ENCODE measurements at places on chromosomes 3 and 15.

- DNase-seq: no peak
Measured at GRCh38 chr3:17865631-17866030, 123.2 kb upstream of the TBC1D5 start.

GRCh38 chr15:76285241-76285825 is 25.9 kb downstream of the ETFA start:
- peak; percentile 4 for DNase-seq

GRCh38 chr3:48928679-48929078 is 10.0 kb downstream of the ARIH2 start:
- DNase-seq: no peak

DNA sequence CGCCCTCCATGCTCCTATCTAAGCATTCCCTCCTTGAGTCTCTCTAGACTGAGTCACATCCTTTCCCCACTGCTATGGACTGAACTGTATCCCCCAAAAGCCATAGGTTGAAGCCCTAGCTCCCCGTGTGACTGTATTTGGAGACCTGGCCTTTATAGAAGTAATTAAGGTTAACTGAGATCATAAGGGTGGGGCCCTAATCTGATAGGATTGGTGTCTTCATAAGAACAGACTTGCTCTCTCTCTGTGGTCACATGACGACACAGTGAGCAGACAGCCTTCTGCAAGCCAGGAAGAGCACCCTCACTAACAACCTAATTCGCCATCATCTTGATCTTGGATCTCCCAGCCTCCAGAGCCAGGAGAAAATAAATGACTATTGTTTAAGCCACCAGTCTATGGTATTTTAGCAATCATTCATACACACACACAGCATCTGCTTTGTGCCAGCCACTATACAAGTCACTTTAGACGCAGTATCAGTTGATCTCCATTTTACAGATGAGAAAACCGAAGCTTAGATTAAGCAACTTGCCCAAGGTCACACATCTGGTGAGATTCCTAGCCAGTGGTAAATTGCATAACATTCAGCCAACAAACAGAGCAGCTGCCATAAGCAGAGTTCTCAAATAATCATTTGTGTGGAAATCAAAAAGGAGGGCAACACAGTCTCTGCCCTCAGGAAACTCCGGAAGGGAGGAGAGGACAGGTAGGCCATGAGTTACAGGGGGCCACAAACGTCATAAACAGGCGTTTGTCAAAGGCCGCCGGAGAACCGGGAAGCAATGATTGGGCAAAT is 66.3 kb upstream of the HES1 start:
- DNase-seq: no peak

DNA sequence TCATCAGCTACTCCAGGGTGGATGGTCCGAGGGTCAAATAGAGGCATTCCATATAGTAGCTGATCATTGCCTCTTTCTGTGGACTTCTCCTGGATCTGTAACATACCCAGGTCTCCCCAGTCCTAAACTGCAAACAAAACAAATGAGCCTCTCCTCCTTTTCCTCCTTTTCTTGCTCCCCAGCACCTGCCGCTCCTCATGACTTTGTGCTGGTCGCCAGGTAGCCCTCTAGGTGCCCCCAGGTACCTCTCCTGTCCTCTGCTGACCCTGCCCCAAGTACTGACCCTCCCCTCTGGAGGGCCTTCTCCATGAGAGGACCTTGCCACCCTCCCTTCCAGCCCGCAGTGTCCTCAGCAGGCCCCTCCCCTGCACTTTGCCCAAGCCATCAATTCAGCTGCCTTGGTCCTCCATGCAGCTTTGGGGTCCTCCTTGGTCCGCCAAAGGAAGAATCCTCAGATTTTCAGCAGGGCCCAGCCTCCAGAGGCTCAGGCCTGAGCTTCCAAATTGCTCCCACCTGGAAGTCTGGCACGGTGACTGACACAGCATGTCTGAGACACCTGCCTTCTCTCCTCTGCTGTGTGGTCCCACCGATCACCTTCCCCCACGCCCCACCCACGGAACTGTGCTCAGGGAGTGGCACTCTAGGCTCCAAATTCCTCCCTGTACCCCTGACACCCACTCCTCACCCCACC is 111.0 kb downstream of the LRRK1 start:
- no peak for DNase-seq

DNA sequence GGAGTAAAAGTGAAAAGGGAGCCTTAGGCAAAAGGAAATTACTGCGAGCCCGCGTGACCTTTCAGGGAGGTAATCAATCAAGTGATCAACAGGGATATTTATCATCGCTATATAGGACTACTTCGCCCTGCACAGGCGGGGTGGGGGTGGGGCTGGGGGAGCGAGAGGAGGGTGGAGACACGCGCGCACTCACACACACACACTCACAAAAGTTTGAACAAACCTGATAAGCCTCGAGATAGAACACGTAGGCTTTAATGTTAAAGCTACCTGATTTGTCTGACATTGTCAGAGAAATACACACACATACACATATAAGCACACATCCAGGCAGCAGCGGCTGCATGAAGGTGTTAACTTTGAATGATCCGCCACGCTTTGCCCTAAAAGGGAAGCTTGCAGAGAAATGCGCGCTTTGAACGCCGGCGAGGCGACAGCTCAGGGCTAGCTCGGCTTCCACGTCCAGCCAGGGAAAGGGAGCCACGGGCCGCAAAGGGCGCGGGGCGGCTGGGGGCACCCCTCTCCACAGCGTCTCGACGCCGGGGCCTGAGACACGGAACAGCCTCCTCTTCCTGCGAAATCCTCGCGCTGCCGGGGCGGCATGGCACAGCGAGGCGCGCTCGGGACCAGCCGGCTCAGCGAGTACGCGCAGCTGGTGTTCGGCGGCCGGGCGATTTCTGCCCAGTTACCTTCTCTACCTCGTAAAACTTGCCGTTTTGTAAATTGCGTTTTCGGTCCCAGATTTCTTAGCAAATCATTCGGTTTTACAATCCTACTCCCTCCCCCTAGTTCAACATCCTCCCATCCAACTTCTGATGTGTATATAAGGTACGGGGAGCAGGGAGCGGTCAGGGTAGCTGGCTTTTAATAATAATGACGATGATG is 4.8 kb upstream of the MECOM start:
- peak; percentile 4 for DNase-seq

DNA sequence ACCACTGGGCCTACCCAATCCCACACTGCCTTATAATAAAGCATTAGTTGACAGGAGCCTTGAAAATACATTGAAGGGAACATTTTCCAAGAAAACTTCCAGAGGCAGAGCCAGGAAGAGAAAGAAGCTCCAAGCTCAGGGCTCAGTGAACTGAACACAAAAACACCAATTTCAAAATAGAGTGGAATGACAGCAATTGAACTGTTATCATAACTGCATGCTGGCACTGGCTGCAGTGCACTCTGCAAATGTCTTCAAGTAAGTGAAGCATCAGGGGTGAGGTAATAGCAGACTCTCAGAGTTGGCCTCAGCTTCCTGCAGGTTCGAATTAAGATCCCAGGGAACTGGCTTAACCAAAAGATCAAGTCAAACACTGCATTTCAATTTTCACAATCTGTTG is 388.0 kb upstream of the WNT5A start:
- DNase-seq: no peak

DNA sequence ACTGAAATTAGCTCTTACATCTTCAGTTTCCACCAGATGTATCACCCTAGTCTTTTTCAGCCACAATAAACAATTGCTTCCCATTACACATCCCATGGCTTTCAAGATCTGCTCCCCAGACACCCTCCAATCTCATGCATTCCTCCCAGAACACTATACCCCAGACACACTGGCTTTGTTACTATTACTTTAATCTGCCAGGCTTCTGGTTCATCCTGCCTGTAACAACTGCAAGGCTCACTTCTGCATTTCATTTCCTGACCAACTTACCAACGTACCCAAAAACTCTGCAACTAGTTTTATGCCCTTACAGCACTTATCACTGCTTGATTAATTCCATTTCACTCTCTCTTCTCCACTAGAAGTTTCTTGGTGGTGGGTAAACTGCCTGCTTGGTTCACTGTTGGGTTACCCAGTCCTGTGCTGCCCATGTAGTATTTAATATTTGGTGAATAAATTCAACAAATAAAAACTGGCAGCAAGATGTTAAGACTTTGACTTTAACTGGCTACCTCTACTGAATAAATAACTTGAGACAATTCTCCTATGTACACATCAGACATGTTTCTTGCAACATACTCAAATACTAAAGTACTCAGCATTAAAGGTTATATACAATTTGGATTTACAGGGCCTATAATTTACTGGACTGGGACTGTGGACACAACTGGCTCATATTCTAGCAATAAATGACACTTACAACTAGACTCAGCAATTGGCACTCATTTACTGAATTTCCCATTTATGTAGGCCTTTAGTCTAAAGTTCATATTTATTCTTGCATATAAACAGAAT is 2.7 kb downstream of the RPL22L1 start:
- no peak for DNase-seq

DNA sequence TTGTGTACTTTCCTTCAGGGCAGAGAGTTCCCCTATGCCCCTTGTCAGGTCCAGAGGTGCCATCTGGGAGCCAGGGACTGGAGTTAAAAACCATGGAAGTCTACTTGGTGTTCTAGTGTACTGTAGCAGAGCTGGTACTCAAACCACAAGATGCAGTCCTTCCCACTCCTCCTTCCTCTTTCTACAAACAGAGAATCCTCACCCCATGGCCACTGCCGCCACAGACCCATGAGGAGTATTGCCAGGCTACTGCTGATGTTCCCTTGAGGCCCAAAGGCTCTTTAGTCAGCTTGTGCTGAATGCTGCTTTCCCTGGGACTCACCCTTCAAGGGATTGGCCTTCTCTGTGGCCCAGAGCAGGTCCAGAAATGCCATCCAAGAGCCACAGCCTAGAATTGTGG is 229.2 kb upstream of the ZPLD1 start:
- DNase-seq: no peak

- DNase-seq: no peak
Measured at GRCh38 chr15:22778796-22779195, 7.6 kb upstream of the NIPA1 start.

DNA sequence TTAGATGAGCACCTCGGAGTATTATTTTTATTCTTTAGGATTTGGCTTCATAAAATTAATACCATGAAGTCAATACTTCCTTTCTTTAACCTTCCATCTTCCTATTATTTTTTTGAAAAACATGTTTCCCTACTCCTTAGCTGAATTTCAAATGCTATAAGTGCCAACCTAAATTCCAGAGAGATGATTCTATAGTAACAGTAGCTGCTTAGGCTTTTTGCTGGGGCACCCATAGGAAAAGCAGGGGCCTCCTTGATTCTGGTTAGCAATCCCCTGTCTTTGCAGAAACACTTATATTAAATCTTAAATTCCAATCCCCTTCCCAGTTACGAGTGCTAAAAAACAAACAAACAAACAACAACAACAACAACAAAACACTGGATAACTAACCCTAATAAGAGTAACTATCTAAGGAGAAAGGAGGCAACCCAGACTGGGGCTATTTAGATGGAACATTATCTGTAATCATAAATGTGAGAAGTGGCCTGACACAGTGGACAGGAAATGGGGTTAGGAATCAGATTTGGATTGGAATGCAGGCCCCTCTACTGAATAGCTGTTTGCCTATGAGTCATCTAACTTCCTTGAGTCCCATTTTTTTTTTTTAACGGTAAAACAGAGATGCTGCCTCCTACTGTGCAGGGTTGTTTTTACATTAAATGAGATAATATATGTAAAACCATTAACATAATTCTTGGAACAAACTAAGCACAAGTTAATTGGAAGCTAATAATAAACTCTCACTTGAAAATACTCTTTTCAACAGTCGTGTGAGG is 148.1 kb downstream of the WDR72 start:
- no peak for DNase-seq

DNA sequence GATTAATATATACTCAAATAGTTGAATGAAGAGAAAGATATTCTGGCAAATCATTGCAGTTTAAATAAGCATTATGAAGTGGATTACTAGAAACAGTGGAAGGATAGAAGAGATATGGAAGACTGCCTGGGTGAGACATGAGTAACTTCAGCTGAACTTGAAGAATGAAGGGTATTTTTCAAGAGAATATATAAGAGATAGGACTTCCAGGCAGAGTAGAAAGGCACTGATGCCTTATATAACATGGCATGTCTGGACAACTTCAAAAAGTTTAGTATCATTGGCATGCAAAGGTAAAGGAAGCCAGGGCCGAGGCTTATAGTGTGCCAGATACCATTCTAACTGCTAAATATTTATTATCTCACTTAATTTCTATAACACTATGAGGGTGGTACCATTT is 126.5 kb upstream of the SLC7A14 start:
- no peak for DNase-seq

- no peak for DNase-seq
Measured at GRCh38 chr3:174355505-174355904, 503.6 kb upstream of the NAALADL2 start.

DNA sequence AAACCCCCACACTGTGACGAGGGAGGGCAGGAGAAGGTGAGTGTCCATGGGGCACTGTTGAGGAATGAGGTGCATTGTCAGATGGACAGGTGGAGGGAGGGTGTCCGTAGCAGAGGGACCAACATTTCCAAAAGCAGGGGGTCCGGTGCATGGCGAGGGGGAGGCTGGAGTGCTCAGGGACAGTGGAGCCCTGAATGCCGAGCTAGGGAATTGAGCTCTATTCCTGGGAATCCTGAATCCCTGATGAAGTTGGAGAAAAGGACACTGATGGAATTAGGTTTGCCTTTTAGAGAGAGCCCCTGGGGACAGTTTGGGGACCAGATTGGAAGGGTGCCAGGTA is 7.9 kb upstream of the ANPEP start:
- DNase-seq: no peak

DNA sequence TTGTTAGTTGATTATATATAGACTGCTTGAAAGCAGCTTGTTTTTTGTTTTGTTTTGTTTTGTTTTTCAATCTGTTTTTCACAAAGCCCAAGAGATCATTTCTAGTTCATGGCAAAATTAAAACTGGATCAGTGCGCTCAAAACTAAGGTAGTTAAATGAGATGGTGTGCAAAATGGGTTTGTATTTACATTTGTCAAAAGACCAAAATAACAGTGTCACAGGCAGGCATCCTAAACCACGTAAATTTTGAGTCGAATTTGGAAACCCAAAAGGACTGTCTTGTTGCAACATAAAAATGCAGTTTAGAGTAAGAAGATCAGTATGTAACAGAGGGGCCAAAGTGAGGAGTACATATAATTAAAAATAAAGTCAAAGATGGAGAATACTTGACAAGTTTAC is 2.4 kb downstream of the DMXL2 start:
- no peak for DNase-seq

- no peak for DNase-seq
Measured at GRCh38 chr15:76964157-76964556, 30.8 kb upstream of the PSTPIP1 start.

GRCh38 chr3:43640681-43641080 is 18.9 kb upstream of the ANO10 start:
- no peak for DNase-seq

- no peak for DNase-seq
Measured at GRCh38 chr3:135989242-135989641, 23.7 kb downstream of the PPP2R3A start.

- peak; percentile 55 for DNase-seq
Measured at GRCh38 chr15:59247364-59247763, 40.7 kb downstream of the LDHAL6B start.

DNA sequence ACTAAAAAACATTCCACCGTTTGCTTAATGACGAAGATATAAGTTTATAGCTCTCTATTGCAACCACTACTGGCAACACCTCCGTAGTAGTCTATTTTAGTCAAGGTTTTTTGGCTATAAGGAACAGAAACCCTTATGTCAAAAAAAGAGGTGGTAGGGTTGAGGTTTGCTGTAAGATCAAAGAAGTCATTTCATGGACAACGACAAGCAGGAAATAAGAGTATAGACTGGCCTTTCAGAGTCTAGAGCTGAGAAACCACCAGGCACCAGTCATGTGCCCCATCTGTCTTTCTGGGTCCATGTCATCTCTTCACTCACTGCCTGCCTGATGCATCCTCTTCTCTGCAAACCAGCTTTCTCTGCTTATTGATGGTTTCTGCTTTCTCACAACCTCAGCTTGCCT is 42.7 kb downstream of the THBS1 start:
- peak; percentile 52 for DNase-seq

GRCh38 chr3:193772422-193772763 is 179.4 kb downstream of the OPA1 start:
- DNase-seq: no peak

Data from CD4-positive, alpha-beta T cell treated with Interleukin-17A for 4 hours (primary cell).